ENCODE measurements at places on chromosomes 13 and 19. TPM values are rescaled to one million over a fixed set of nuclear protein-coding genes. Genes with fewer than 3 reads are reported as not detected.

Gene COL5A3
- 0.05 TPM for total RNA-seq

Gene PTGIR
- total RNA-seq, result 0.67 TPM

Gene TBXA2R
- total RNA-seq, result 9.3 TPM

Gene COL4A1
- 965 TPM for total RNA-seq

Gene IRGQ
- total RNA-seq, result 24.0 TPM

Gene PTPRH
- total RNA-seq, result 5.3 TPM

Gene MPND
- 4.5 TPM for total RNA-seq

Gene KLK3
- total RNA-seq, result not detected

Gene ZNF324
- total RNA-seq, result 7.2 TPM

Gene ZNF723
- total RNA-seq, result not detected

Gene FFAR1
- total RNA-seq, result not detected

Gene FBXO27
- 0.34 TPM for total RNA-seq

Gene ONECUT3
- total RNA-seq, result not detected

Gene ERICH6B
- not detected for total RNA-seq

Gene RXFP2
- not detected for total RNA-seq

Gene ZNF569
- 3.6 TPM for total RNA-seq

Gene SHISA2
- total RNA-seq, result 0.73 TPM

Gene MZT1
- 30.1 TPM for total RNA-seq

Gene ENOX1
- total RNA-seq, result not detected

Gene CYP4F2
- not detected for total RNA-seq

Gene ZNF583
- 2.6 TPM for total RNA-seq

Gene RYR1
- not detected for total RNA-seq

Gene GTF2F2
- 19.7 TPM for total RNA-seq

Gene HIPK4
- total RNA-seq, result not detected

Gene LYL1
- 131 TPM for total RNA-seq

Gene KLK6
- total RNA-seq, result not detected

Gene OR7D2
- 0.10 TPM for total RNA-seq

Gene FFAR2
- not detected for total RNA-seq

Gene KIR3DL1
- not detected for total RNA-seq

Gene PRR20C
- total RNA-seq, result not detected

Gene NRTN
- total RNA-seq, result not detected

Gene KCNN1
- not detected for total RNA-seq

Gene ZNF560
- not detected for total RNA-seq

Gene SSC5D
- 0.74 TPM for total RNA-seq

Data from mammary microvascular endothelial cell (primary cell).